ENCODE measurements at places on chromosomes 4 and X.

DNA sequence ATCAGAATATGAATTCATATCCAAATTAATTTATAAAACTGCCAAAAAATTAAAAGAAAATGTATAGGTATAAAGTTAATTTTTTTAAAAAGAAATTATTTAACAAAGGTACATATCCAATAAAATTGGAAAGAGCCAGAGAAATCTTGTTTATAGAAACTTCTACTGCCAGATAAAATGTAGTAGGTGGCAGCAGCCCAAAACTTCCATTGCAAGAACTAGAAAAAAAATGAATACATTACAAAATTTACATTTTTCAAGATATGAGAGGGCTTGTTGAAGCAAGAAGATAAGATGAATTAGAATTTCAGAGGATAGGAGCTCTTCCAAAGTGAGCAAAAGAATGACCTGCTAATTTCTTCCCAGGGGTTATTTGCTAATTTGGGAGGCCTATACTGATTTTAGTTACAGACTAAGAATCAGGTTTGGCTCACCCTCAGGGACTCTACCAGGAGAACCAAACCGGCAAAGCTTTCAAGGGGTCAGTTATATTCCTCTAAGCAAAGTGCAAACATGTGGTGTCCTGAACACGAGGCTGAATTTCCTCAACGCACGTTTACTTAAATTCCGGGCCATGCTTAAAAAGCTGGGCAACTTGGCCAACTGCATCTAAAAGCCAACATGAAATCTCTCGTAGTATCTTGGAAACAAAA lies 17.5 kb downstream of the ANKRD50 start:
- H3K27ac ChIP-seq = no peak overlapping the region
- H3K27me3 ChIP-seq = no peaks in the 10 kb centered on the region
- H3K4me1 ChIP-seq = no peaks in the 10 kb centered on the region
- no peak for DNase-seq
- H3K36me3 ChIP-seq = no peaks in the 10 kb centered on the region

DNA sequence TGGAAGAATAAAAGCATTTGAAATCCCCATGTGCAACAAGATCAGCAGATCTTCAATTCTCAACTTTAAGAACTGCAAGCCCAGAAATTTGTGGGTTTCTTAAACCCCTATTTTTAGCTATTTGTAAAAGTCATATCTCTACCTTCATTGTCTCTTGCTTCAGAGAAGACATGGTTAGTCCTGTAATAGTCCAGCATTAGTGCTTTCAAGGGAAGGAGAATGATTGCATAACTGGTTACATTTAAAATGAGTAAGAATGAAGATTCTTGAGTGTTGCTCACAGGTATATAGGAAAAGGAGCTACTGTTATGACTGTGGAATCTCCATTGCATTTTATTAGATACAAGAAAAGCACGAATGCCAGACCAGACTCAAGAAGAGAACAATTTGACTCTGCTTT lies 84.0 kb downstream of the CCSER1 start:
- no peaks in the 10 kb centered on the region for H3K27me3 ChIP-seq
- no peak overlapping the region for H3K27ac ChIP-seq
- no peak for DNase-seq

GRCh38 chr4:59553063-59553720 lies 1646.9 kb upstream of the ADGRL3 start:
- no peak for DNase-seq
- peak overlapping the region; percentile 42 for H3K4me3 ChIP-seq
- peak overlapping the region; percentile 32 for H3K27ac ChIP-seq
- no peaks in the 10 kb centered on the region for H3K27me3 ChIP-seq
- no peaks in the 10 kb centered on the region for H3K36me3 ChIP-seq

DNA sequence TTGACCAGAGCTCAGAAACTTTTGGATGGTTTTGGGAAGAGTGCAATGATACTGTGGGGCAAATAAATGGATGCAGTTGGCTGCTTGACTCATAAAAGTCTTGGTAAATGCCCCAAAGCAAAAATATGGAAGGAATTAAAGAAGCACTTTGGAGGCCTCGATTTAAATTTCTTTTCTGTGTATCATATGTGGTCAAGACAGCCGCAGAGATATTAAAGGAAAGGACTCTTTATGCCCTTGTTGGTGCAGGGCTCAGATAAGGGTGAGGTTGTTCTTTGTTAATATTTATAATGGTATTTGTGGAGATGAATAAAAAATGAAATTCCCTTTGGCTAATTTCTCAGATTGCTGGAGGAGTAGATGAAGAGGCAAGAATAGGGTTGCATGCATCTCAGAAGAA lies 90.2 kb downstream of the NHS start:
- no peaks in the 10 kb centered on the region for H3K27me3 ChIP-seq
- H3K4me1 ChIP-seq = no peaks in the 10 kb centered on the region

GRCh38 chr4:159368320-159368719 lies 265.4 kb downstream of the RAPGEF2 start:
- no peaks in the 10 kb centered on the region for H3K36me3 ChIP-seq
- H3K4me1 ChIP-seq = no peaks in the 10 kb centered on the region
- H3K27ac ChIP-seq = no peak overlapping the region
- H3K27me3 ChIP-seq = no peaks in the 10 kb centered on the region
- DNase-seq = no peak

- no peak overlapping the region for H3K4me3 ChIP-seq
- no peaks in the 10 kb centered on the region for H3K4me1 ChIP-seq
- no peak for DNase-seq
- H3K27ac ChIP-seq = no peak overlapping the region
- H3K27me3 ChIP-seq = no peaks in the 10 kb centered on the region
- H3K36me3 ChIP-seq = no peaks in the 10 kb centered on the region
These were observed 6.3 kb downstream of the CA5B start for GRCh38 chrX:15744181-15744867.

All from tibial artery (tissue), 4 donors.